Bladder microvascular endothelial cell (primary cell): ENCODE measurements at places on chromosomes 11 and 22. TPM values are rescaled to one million over a fixed set of nuclear protein-coding genes. Genes with fewer than 3 reads are reported as not detected.

The MIOX gene
- total RNA-seq = not detected in 2 replicates

The FAM83F gene
- total RNA-seq = under 0.01 TPM in 1 of 2 replicates, not detected in the other

The TMEM191B gene
- total RNA-seq = 2.4 TPM in 1 of 2 replicates, not detected in the other

The SYT13 gene
- 0.06 TPM in 1 of 2 replicates, not detected in the other for total RNA-seq

The SERHL2 gene
- 1.9 and 3.2 TPM in 2 replicates for total RNA-seq

The UBQLNL gene
- total RNA-seq = not detected in 2 replicates

The HYLS1 gene
- total RNA-seq = 6.8 and 7.7 TPM in 2 replicates

The OR8D4 gene
- not detected in 2 replicates for total RNA-seq

The PRDM11 gene
- total RNA-seq = 4.2 and 11.0 TPM in 2 replicates

The CCDC87 gene
- under 0.01 and 0.13 TPM in 2 replicates for total RNA-seq

The BATF2 gene
- 0.31 and 0.32 TPM in 2 replicates for total RNA-seq
